ENCODE measurements at places on chromosomes 4 and X. TPM values are rescaled to one million over a fixed set of nuclear protein-coding genes. Genes with fewer than 3 reads are reported as not detected.

DNA sequence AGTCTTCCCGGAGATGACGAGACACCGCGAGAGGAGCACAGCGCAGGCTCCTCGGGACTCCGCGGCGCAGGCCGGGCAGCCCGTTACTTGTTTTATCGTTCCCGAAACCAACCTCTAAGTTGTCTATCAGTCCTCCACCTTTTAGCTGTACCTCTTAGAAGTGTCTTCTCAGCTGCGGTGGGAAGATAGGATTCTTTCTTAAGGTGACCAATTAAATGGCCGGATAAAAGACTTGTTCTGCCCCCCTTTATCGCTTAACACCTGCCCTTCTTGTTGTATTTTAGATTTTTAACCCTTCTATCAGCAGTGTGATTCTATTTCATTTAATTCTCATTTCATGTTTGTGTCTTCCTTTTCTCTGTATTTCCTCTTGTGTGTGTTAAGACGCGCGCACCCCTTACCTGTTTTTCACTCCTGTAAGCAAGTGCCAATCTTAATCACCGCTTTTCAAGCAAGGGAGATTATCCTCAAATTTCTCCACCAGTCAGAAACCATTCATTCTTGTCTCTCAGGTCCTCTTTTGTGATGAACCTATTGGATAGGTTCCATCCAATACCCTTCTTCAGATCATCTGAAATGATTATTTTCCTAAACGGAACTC, at the start of gene SLC9B2:
Gene SLC9B2 (minus strand): TSS at position 15 of the 601 bp plus-strand sequence. CDS start 9,211 bp downstream, outside the sequence.
- no peak for DNase-seq

DNA sequence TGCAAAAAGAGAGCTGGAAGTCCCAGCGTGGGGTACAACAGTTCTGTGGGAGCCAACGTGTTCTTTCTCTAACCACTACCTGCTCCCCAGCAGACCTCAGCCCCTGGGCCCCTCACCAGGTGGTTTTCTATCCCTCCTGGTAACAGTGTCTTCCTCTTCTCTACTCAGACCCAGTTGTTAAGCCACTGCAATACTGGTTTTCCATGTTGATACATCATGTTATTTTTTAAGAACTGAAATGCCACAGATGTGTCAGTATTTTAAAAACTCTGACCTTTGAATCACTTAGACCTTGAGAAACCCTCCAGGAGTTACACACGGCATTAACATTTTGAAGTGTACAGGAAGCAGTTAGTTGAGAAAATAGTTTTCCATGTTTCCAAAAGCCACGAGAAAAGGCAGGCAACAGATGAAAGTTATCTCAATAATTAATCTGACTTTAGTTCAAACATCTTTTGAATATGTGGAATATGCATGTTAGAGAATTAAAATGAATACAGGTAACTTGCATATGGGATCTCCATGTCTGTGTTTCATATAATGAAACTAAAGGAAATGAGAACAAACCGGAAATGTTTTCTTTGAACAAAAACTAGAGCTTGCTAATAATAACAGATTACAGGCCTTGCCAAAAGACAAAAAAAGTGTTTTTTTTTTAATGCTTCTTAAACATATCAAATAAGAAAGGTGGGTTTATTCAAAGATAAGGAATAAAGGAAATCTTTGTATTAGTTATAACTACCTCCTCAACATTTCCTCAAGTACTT, 108.8 kb downstream of the ZNF827 start:
- no peak for DNase-seq

- peak; percentile 45 for DNase-seq
Observed at GRCh38 chr4:43339435-43339834, 446.9 kb downstream of the GRXCR1 start.

GRCh38 chr4:177902386-177902785, 460.1 kb upstream of the AGA start:
- no peak for DNase-seq

GRCh38 chrX:65480960-65481359, 53.6 kb downstream of the LAS1L start:
- no peak for DNase-seq

TRMT44 gene
- 9.6 TPM for total RNA-seq

GRCh38 chr4:47484168-47484567, 907 bp upstream of the ATP10D start:
- DNase-seq: no peak

GRCh38 chrX:19640693-19641374, 125.5 kb upstream of the MAP3K15 start:
- no peak for DNase-seq

GNPDA2 gene
- total RNA-seq: 25.3 TPM

DNA sequence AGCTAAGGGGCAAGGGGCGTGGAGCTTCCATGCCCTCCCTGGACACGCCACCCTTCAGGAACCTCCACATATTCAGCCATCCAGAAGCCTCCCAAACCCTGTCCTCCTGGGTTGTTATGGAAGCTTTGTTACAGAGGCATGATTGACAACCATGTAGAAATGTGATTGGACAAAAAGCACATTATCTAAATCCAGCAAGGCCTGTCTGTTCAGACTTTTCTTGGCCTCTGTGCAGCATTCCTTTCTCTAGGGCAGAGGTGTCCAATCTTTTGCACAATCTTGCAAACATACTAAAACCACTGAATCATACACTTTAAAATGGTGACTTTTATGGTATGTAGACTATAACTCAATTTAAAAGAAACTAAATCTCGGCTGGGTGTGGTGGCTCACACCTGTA, 12.7 kb downstream of the STEEP1 start:
- no peak for DNase-seq

DNA sequence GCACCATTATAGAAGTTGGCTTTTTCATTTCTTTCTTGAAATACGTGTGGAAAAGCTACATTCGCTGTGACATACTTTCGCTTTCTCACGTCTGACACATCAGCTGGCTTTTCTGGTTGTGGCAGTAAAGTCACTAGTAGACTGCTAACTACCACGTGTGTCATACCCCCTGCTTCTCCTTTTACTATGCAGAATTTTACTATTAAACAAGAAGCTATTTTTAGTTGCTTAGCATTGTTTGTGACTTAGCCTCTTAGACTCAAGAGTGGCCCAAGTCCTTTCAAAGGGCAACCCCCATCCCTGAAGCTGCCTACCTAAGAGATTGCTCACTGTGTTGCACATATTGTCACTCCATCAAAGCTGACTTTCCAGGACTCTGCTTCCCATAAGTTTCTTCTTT, 2.1 kb upstream of the IL2 start:
- DNase-seq: peak; percentile 42

DNA sequence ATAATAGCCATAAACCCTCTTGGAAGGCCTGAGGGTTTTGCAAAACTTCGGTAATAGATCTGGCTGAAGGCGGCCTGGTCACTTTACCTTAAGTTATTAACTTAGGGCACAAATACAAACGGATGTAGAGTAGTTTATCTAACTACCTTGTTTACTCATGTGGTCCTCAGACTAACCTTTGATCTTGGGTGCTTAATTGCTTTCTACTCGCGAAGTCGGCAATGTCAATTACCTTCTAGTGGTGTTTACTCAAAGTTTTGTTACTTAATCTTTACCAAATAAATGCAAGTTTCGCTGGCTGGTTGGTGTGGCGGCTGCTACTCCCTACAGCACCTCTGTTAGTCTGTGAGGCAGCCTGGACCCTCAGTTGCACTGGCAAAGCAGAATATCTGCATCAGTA, 8.9 kb upstream of the ZNF141 start:
- no peak for DNase-seq

DNA sequence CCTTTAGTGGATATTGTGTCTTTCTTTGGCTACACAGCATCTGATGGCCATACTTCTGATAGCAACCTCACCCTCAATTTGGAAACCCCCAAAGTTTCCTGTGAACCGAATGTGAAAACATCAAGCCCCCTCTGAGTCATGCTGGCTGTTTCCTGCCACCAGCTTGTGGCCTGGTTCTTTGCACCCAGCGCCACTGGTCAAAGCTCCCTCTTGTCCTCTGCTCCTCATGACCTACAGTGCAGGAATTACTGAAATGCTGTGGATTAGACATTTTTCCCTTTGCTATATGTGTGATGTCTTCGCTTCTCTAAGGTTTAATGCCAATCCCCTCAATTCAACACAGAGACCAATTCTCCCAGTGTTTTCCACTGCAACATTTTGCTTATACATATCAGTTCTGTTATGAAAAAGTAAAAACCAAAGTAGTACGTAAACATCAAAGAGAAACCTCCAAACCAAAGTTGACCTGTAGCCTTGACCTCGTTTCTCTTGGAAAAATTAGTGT, 224.0 kb upstream of the TENM3 start:
- DNase-seq: peak; percentile 7

- DNase-seq: no peak
Observed at GRCh38 chr4:140871368-140871767, 115.2 kb upstream of the TBC1D9 start.

DNA sequence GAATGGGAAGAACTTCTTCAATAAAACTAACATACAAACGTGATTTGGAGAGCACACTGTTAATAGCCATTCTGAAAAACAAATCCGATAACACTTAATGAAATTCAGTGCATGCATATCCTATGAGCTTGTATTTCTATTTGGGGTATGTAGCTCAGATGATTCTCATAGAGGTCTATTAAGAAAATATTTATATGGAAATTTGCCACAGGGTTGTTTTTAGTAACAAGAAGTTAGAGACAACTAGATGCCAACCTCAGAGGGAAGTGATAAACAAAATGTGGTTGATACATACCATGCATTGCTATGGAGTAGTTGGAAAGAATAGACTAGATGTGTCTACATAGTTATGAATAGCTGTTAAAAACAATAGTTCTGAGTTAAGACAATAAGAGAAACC, 395.8 kb upstream of the MAGEB18 start:
- no peak for DNase-seq

GRCh38 chr4:74391890-74392475, 27.0 kb downstream of the EREG start:
- peak; percentile 65 for DNase-seq

LRAT gene
- total RNA-seq: 0.10 TPM

TMPRSS11F gene
- 0.10 TPM for total RNA-seq

H2BW1 gene
- total RNA-seq: not detected

DNA sequence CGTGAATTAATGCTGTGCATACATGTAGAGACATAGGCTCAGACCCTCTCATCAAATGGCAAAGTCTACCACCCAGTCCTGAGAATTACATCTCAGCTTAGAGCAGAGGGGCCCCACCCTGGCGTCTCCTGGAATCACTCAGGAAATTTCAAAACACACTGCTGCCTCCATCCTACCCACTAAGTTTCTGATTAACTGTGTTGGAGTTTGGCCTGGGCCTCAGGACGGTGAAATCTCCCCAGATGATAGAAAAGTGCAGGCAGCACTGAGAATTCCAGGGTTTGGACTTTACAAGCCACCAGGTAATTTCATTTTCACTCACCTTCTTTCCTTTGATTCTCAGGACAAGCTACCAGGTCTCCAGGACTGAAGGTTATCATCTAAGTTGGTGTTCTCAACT, 3.3 kb upstream of the FAM9C start:
- no peak for DNase-seq

GRCh38 chr4:104571341-104571740, 76.6 kb upstream of the CXXC4 start:
- no peak for DNase-seq

ZNF718 gene
- 3.6 TPM for total RNA-seq

DNA sequence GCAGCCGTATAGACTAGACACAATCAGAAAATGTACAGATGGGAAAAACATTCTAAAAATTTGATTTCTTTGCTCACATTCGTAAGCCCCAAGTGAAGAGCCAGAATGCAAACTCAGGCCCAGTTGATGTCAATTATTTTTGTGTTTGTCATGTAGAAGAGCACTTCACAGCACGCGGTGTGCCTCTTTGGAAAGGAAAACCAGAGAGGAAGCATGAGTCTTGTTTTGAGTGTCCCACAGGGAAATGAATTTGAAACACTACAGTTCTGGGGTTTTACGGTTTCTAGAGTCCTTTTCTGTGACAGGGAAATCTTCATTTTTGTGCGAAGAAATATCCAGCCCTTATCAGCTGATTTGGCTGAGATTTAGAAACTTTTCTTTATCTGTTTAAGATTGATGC, 554.6 kb upstream of the BOD1L1 start:
- DNase-seq: no peak

NKX6-1 gene
- 0.24 TPM for total RNA-seq

DNA sequence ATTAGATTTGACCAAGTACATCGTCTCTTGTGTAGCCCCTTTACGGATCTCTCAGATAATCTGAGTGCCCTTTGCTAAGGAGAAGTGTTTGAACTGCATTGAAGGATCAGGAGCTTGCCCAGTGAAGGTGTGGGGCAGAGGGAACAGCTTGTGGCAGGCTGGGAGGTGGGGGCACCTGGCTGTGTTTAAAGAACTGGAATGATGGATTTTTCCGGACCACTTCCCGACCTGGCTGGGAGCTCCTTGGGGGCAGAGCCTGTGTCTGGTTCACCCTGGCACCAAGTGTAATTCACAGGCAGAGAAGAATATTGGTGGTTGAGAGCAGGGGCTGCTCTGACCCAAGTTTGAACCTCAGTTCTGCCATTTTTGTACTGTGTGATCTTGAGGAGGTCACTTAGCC, 18.5 kb downstream of the TBC1D14 start:
- no peak for DNase-seq

DNA sequence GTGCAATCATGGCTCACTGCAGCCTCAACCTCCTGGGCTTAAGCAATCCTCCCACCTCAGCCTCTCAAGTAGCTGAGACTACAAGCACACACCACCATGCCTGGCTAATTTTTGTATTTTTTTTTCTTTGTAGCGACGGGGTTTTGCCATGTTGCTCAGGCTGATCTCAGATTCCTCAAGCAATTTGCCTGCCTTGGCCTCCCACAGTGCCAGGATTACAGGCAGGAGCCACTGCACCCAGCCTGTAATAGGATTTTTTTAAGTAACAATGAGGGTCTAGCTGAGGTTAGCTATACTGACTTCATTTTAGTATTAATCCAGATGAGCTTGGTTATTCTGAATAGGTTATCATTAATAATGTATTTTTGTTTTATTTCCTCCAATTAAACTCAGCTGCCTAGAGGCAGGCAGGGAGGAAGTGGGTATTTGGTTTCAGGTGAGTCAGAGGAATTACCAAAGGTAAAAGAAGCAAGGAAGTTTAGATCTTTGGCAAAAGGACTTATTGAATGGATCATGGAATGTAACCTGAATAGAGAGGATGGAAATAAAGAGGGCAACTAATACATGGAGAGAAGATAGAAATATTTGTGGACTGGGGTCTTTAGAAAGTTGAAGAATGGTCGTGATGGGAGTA, 1023.3 kb upstream of the TENM3 start:
- no peak for DNase-seq

TMEM31 gene
- not detected for total RNA-seq

GLOD5 gene
- total RNA-seq: not detected

GRCh38 chr4:174549721-174550120, 27.4 kb upstream of the HPGD start:
- no peak for DNase-seq

- DNase-seq: no peak
Observed at GRCh38 chrX:53005327-53005726, 43.3 kb upstream of the GPR173 start.

- no peak for DNase-seq
Observed at GRCh38 chr4:137794764-137795254, 262.5 kb upstream of the PCDH18 start.

- DNase-seq: peak; percentile 1
Observed at GRCh38 chrX:137194164-137194563, 160.4 kb upstream of the GPR101 start.

- DNase-seq: peak; percentile 4
Observed at GRCh38 chr4:109989044-109989443, 76.4 kb downstream of the EGF start.

GRCh38 chr4:109560687-109561461, 828 bp downstream of the MCUB start:
- peak; percentile 80 for DNase-seq

- peak; percentile 26 for DNase-seq
Observed at GRCh38 chr4:48653217-48654014, 126.7 kb downstream of the FRYL start.

CT45A2 gene
- not detected for total RNA-seq

DNAAF6 gene
- total RNA-seq: not detected

- no peak for DNase-seq
Observed at GRCh38 chrX:16014171-16014570, 109.2 kb upstream of the GRPR start.

MSN gene
- 461 TPM for total RNA-seq

CCDC110 gene
- 3.3 TPM for total RNA-seq
